ENCODE measurements at places on chromosomes 5 and 9. TPM values are rescaled to one million over a fixed set of nuclear protein-coding genes. Genes with fewer than 3 reads are reported as not detected.

Gene TAF11L5
- polyA plus RNA-seq = not detected

Gene CSF1R
- 2.5 TPM for polyA plus RNA-seq

DNA sequence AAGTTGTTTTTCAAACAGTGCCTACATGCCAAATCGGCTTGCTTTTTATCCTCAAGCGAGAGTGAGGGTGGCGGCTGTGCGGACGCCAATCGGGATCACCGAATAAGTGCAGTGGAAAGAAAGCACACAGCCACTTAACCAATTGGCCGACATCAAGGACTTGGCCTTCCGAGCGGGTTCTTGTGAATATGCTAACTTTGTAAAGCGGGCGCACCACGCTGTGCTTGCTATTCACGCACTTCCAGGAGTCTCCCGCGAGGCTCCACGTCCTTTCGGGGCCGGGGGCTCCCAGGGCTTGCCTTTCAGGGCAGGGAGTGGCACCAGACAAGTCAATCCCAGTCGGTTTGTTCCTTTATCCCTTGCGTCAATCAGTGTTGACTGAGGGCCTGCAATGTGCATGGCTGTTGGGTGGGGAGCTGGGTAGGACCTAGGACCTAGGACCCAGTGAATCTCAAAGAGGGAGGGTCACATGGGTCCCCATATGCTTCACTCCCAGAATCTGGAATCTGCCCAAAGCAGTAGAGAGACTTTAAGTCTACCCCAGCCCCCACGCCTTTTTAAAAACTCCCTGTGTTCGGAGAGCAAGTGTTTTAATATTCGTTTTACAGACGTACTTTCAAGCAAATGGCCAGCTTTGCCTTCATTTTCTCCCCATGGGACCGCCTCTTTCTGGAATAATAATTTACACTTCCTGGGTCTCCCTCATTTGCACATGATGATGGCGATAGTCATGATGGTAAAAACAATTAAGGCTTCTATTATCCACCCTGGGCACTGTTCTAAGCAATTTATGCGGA is 2.0 kb upstream of the GCNT4 start:
- peaks cover 13% of the 10 kb centered on the region for H3K4me1 ChIP-seq
- DNase-seq = no peak
- H3K4me3 ChIP-seq = no peak overlapping the region
- H3K27ac ChIP-seq = no peak overlapping the region
- no peaks in the 10 kb centered on the region for H3K27me3 ChIP-seq

Gene PITX1
- polyA plus RNA-seq = 0.10 TPM

DNA sequence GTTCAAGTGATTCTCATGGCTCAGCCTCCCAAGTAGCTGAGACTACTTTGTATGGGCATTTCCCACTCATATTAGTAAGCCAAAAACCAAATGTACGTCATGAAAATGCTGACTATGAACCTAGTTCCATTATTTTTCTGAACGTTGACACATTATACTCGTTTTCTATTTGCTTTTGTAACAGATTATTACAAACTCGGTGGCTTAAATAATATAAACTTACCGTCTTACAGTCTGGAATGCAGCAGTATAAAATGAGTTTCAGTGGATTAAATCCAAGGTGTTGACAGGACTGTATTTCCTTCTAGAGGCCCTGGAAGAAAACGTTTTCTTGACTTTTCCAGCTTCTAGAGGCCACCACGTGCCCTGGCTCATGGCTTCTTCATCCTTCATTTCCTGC is 517.0 kb downstream of the GADD45G start:
- no peak overlapping the region for H3K4me3 ChIP-seq
- H3K27ac ChIP-seq = no peak overlapping the region
- H3K4me1 ChIP-seq = no peaks in the 10 kb centered on the region
- no peaks in the 10 kb centered on the region for H3K36me3 ChIP-seq
- no peak for DNase-seq

- H3K4me1 ChIP-seq = no peaks in the 10 kb centered on the region
- no peaks in the 10 kb centered on the region for H3K36me3 ChIP-seq
- no peak for DNase-seq
- H3K4me3 ChIP-seq = no peak overlapping the region
- H3K27ac ChIP-seq = no peak overlapping the region
These were observed 348.5 kb downstream of the BNC2 start for GRCh38 chr9:16521868-16522411.

DNA sequence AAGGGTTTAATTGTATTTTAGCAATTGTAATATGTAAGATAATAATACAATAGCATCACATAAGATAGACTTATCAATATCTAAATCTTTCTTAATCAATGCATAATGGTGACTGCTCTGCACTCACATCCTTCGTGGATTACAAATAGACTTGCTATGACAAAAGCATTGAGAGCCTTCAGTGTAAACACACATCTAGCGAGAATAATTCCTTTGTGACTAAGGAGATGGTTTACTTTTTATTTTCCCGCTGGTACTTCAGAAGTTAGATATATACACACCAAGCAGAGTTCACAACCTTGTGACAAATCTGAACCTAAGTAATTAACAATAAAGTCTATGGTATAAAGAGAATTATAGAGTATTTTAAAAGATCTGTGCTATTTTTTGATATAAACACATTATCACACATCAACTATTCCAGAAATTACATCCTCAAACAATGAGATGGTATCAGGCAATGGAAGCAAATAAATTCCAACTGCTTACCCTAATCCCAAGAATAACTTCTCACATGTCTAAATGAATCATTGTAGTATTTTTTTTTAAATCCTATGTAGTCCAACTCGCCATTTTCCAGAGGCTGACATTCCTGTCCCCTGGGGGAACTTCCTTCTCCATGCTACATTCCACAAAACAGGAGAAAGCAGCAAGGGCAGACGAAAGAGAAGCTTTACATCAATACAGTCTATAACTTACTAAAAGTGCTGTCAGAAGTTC is 51.2 kb downstream of the MAPKAP1 start:
- H3K4me1 ChIP-seq = peaks cover 18% of the 10 kb centered on the region
- H3K27ac ChIP-seq = no peak overlapping the region
- DNase-seq = no peak
- no peaks in the 10 kb centered on the region for H3K27me3 ChIP-seq
- H3K36me3 ChIP-seq = peaks cover 16% of the 10 kb centered on the region

DNA sequence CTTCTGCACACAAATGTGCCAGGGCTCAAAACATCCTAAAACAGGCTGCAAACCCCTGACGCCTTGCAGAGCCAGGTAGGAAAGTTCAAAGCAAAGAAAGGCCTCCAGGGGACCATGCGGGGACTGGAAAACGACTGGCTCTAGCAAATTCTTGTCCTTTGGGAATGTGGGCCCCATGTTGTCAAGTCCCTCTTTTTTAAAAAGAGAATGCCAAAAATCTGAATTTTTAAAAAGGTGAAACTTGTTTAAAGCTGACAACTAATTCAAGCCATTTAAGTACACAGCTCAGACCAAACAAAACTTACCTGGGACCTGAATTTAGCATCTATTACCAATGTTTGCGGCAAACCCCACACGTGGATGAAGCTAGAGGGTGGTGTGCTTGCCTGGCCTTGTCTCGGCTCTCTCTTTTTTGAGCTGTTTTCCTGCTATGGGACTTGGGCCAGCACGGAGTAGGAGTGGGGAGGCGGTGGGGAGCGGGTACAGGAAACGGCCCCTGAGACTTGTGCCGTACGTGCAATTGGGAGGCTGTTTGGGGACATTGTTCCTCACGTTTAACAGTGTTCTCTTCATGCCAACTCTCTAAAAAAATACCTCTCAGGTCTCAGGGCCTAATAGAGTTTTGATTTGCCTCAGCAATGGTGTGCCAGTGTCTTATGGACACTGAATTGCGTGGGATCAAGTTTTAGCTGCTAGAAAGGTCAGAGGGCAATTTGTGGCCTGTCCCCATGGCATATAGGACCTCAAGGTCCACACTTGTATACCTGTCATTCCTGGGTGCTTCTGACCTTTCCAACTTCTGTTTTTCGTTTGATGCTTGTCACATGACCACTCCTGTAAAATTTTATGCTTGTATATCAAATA is 15.1 kb upstream of the PHF19 start:
- H3K4me1 ChIP-seq = peaks cover 46% of the 10 kb centered on the region
- DNase-seq = no peak
- no peaks in the 10 kb centered on the region for H3K27me3 ChIP-seq

DNA sequence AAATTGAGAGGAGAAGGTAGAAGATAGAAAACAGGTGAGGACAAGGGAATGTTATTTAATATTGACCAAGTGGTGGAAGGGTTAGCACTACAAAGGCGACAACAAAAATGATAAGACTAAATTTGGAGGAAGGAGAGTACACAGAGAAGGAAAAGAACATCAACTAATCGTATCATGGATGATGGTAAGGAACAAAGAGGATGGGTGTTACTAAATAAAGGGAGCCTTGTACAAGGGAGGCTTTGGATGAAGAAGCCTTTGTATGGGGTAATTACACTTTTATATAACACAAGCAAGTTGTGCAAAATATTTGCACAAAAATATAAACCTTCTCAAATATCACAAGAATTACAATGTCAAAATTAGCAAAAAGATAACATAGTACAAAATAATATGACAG is 125.7 kb downstream of the ZNF608 start:
- H3K4me3 ChIP-seq = no peak overlapping the region
- H3K4me1 ChIP-seq = no peaks in the 10 kb centered on the region
- no peak overlapping the region for H3K27ac ChIP-seq
- DNase-seq = no peak
- H3K36me3 ChIP-seq = no peaks in the 10 kb centered on the region
- H3K27me3 ChIP-seq = no peaks in the 10 kb centered on the region

Gene CDC25C
- polyA plus RNA-seq = not detected

Gene ORM2
- not detected for polyA plus RNA-seq

DNA sequence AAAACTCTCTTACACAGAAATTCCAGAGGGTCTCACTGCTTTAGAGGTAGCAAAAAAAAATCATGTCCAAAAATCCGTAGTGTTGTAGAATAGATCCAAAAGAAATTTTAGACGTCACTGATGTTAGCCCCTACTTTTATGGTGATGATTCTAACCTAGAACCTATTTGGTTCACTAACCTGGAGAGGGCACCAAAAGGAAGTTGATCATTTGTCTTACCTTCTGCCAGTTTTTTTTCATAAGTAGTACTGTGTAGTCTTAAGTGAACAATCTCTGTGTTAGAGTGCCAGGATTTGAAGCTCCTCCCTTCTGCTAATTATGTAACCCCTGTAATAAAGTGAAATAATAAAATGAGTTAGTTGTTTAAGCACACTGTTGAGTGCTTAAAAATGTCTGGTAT is 215.2 kb downstream of the SMARCA2 start:
- H3K27me3 ChIP-seq = no peaks in the 10 kb centered on the region
- H3K4me1 ChIP-seq = peaks cover 23% of the 10 kb centered on the region
- no peaks in the 10 kb centered on the region for H3K36me3 ChIP-seq

Gene OBP2B
- not detected for polyA plus RNA-seq

GRCh38 chr5:54807421-54807820 is 178.0 kb downstream of the ESM1 start:
- no peaks in the 10 kb centered on the region for H3K4me1 ChIP-seq
- no peak for DNase-seq
- no peaks in the 10 kb centered on the region for H3K27me3 ChIP-seq
- H3K27ac ChIP-seq = no peak overlapping the region

- no peaks in the 10 kb centered on the region for H3K36me3 ChIP-seq
- H3K4me3 ChIP-seq = no peak overlapping the region
- no peak for DNase-seq
- H3K27me3 ChIP-seq = no peaks in the 10 kb centered on the region
These were observed 89.6 kb downstream of the TARS1 start for GRCh38 chr5:33530183-33531036.

GRCh38 chr9:27785714-27786100 is 212.4 kb upstream of the C9orf72 start:
- no peak overlapping the region for H3K27ac ChIP-seq
- no peaks in the 10 kb centered on the region for H3K36me3 ChIP-seq
- H3K27me3 ChIP-seq = no peaks in the 10 kb centered on the region
- no peak for DNase-seq

- DNase-seq = peak; percentile 60
- peak overlapping the region; percentile 87 for H3K4me3 ChIP-seq
- H3K27me3 ChIP-seq = no peaks in the 10 kb centered on the region
These were observed 1.9 kb upstream of the GPBP1 start for GRCh38 chr5:57171816-57172465.

DNA sequence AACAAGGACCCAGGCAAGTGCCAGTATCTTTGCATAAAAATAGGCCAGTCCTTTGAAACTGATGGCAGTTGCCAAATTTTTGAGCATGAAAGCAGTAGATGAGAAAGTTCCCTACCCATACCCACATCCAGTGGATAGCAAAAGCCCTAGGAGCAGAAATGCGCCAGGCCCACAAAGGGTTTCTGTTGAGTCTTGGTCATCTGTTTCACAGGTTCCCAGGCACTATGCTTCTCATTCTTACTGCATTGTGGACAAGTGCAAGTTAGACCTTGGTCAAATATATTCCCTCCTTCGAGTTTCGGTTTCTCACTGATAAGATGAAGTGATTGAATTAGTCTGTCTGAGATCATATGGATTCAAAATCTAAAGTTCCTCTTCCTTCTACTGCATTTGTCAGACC is 152.3 kb downstream of the NR3C1 start:
- H3K4me3 ChIP-seq = no peak overlapping the region
- H3K36me3 ChIP-seq = no peaks in the 10 kb centered on the region
- DNase-seq = no peak
- no peaks in the 10 kb centered on the region for H3K27me3 ChIP-seq
- no peak overlapping the region for H3K27ac ChIP-seq
- H3K4me1 ChIP-seq = peaks cover 3% of the 10 kb centered on the region

Gene CEL
- polyA plus RNA-seq = 0.75 TPM

Gene PLPPR1
- polyA plus RNA-seq = not detected

Gene RNF130
- 14.7 TPM for polyA plus RNA-seq
